Karpas-422 (cell line): ENCODE measurements at places on chromosomes 11 and 22. TPM values are rescaled to one million over a fixed set of nuclear protein-coding genes. Genes with fewer than 3 reads are reported as not detected.

Gene PUS3
- total RNA-seq, result 3.1 and 9.8 TPM in 2 replicates

Gene MAP6
- 3.0 and 4.9 TPM in 2 replicates for total RNA-seq

Gene PRR33
- not detected in 2 replicates for total RNA-seq

Gene PRODH
- total RNA-seq, result not detected in 2 replicates

Gene RAB39A
- total RNA-seq, result 36.2 and 52.7 TPM in 2 replicates

Gene SCGB1D2
- not detected in 2 replicates for total RNA-seq

Gene MMP8
- total RNA-seq, result not detected in 2 replicates

Gene SMIM35
- 0.04 TPM in 1 of 2 replicates, not detected in the other for total RNA-seq

Gene NNMT
- not detected in 2 replicates for total RNA-seq

Gene SCARF2
- total RNA-seq, result 0.67 and 2.2 TPM in 2 replicates

- H3K36me3 ChIP-seq, result peaks cover 10% of the 10 kb centered on the region; the same call in 1 of the 2 replicates
- H3K4me3 ChIP-seq, result no peak overlapping the region
- H3K27ac ChIP-seq, result no peak overlapping the region
- peak; percentile 58 for DNase-seq
- H3K4me1 ChIP-seq, result no peaks in the 10 kb centered on the region
These were observed 3.0 kb upstream of the MYBPC3 start for GRCh38 chr11:47355283-47356128.

DNA sequence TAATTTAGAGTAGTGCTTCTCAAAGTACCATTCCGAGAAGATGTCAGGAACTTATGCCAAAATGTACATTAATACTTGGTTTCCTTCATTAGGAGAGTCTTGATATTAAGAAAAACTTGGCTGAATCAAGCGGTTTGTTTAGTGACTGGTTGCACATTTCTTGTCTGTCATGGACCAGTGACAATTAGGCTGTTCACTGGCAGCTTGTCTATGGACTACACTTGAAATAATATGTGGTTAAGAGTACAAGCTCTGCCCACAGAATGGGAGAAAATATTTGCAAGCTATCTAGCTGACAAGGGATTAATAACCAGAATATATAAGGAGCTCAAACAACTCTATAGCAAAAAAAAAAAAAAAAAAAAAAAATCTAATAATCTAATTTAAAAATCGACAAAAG is 24.6 kb downstream of the COA4 start:
- no peak overlapping the region for H3K4me3 ChIP-seq
- H3K36me3 ChIP-seq, result no peaks in the 10 kb centered on the region
- no peak overlapping the region for H3K27ac ChIP-seq
- no peaks in the 10 kb centered on the region for H3K27me3 ChIP-seq
- DNase-seq, result no peak
- H3K4me1 ChIP-seq, result peaks cover 20% of the 10 kb centered on the region

- no peaks in the 10 kb centered on the region; the same call in 1 of the 2 replicates for H3K4me1 ChIP-seq
- no peaks in the 10 kb centered on the region for H3K36me3 ChIP-seq
- no peak overlapping the region for H3K27ac ChIP-seq
- H3K4me3 ChIP-seq, result no peak overlapping the region
- no peaks in the 10 kb centered on the region for H3K27me3 ChIP-seq
- no peak for DNase-seq
These were observed 8.1 kb downstream of the SHANK2 start for GRCh38 chr11:71244116-71244810.

GRCh38 chr11:78256962-78257361 is 68.2 kb downstream of the USP35 start:
- no peak overlapping the region for H3K27ac ChIP-seq
- no peak for DNase-seq
- no peaks in the 10 kb centered on the region for H3K36me3 ChIP-seq

DNA sequence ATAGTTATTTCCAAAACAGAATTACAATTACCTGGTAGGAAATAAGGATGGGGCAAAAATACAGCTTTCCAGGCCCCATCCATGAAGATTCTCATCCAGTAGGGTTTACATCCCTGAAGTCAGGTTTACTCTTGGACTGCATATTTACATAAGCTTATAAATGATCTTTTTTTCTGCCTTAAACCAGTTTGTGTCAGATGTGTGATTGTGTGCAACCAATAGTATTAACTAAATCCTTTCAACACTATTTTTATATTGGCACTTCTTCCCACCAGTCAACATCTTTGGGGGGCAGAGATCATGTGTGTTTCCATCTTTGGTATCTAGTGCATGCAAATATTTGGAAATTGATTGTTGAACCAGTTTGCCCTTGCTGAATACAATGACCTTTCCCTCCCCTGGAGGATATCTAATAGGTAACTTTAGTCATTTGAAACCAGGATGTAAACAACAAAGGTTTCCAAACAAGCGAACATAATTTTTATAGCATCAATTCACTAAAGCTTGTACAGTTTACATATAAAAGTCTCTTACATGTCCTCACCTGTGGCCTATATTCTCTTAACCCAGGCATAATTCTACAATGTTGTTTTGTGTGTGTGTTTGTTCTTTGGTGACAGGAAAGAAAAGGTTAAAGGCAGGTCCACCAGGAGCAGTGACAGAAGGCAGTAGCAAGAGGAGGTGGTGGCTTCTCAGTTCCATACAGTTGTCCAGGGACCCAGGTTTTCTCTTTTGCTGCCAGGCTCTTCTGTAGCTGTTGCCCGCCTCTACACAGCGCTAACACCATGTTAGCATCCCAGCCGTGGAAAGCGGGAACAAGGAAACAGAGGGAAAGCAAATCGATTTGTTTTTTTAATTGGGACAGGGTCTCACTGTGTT is 1.7 kb upstream of the ME3 start:
- H3K27me3 ChIP-seq, result no peaks in the 10 kb centered on the region
- H3K36me3 ChIP-seq, result no peaks in the 10 kb centered on the region
- no peak overlapping the region for H3K4me3 ChIP-seq
- H3K4me1 ChIP-seq, result peaks cover 12% of the 10 kb centered on the region
- no peak for DNase-seq

DNA sequence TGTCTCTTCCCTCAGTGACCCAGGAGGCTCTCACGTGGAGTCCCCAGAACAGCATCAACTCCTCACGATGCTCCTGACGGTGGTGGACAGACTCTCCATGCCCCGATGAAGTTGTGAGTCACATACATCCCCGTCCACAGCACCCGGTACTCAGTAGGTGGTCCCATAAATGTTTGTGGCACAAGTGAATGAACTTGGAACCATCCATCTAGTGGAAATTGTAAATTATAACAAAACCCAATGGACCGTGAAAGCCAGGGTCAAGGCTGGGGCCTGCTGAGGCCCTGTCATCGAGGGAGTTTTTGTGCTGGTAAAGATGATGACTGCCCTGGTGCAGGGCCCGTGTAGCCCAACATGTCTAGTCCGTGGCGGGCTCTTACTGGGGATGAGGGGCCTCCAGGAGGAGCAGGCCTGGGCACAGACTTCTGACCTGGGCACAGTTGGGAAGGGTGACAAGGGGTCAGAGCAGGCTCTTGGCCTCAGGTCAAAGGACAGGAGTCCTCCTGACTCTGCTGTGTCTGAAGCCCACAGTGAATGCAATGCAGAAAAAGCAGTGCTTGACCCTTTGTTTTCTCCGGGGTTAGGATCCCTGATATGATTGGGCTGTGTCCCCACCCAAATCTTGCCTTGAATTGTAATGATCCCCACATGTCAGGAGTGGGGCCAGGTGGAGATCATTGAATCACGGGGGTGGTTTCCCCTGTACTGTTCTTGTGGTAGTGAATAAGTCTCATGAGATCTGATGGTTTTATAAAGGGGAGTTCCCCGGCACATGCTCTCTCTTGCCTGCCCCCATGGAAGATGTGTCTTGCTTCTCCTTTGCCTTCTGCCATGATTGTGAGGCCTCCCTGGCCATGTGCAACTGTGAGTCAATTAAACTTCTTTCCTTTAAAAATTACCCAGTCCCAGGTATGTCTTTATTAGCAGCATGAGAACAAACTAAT is 20.0 kb upstream of the SMIM38 start:
- H3K27ac ChIP-seq, result no peak overlapping the region
- H3K4me3 ChIP-seq, result no peak overlapping the region
- H3K4me1 ChIP-seq, result no peaks in the 10 kb centered on the region
- H3K27me3 ChIP-seq, result no peaks in the 10 kb centered on the region
- no peaks in the 10 kb centered on the region for H3K36me3 ChIP-seq
- DNase-seq, result no peak

DNA sequence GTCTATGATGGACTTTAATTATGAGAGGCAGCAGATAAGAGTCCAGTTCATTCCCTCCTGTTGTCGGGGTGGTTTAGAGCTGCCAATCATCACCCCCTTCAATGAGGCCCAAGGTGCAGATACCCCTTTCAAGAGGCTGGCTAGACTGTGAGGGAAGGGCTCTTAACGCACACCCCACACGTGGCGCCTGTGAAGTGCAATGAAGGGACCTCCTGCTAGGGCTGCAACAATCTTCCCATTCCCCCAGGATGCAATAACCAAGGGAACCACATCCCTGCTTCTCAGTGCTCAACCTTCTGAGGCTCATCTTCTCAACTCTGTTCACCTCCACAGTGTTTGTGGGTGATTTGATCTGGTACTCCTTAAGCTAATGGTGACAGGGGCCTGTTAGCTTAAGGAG is 19.0 kb downstream of the TENM4 start:
- H3K4me1 ChIP-seq, result no peaks in the 10 kb centered on the region
- H3K27ac ChIP-seq, result no peak overlapping the region
- no peak overlapping the region for H3K4me3 ChIP-seq
- DNase-seq, result no peak
- no peaks in the 10 kb centered on the region for H3K36me3 ChIP-seq

- H3K4me1 ChIP-seq, result no peaks in the 10 kb centered on the region
- no peaks in the 10 kb centered on the region for H3K36me3 ChIP-seq
- H3K4me3 ChIP-seq, result no peak overlapping the region
- no peaks in the 10 kb centered on the region for H3K27me3 ChIP-seq
- DNase-seq, result no peak
- no peak overlapping the region for H3K27ac ChIP-seq
These were observed 413.5 kb downstream of the NELL1 start for GRCh38 chr11:21082853-21083252.

DNA sequence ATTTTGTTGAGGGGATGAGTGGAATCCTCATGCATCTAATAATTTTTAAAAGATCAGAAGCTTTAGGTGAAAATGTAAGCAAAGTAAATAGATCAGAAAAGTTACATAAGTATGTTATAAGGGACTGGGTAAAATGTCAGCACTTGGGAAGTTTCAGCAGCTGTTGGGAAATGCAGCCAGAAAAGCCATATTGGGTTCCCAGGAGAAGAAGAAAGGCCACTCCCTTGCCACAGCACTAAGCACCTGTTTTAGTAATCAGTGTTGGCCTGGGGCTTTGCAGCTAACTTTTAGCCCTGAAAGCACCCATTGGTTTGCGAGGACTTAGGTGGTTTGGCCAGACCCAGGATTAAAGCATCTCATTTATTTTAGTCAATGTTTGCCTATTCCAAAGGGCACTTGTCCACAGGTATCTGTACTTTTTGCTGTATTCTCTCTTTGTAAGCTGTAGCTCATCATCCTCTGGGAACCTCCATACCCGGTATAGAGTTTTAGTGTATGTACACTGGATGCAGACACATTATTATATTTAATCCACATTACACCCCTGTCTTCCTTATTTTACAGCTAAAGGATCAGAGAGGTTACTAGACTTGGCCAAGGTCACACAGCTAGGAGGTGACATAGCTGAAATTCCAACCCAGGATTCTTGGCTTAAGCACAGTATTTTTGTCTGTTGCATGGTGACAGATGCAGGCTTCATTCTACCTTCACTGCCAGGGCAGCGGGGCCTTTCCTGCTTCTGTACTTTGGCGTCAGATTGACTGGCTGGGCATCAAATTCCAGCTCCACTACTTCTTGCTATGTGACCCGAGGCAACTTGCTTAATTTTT is 127.7 kb upstream of the SESN3 start:
- H3K36me3 ChIP-seq, result no peaks in the 10 kb centered on the region
- no peak for DNase-seq
- no peak overlapping the region for H3K4me3 ChIP-seq
- no peaks in the 10 kb centered on the region; the same call in 1 of the 2 replicates for H3K27me3 ChIP-seq
- H3K4me1 ChIP-seq, result peaks cover under 1% of the 10 kb centered on the region; the same call in 1 of the 2 replicates
- no peak overlapping the region for H3K27ac ChIP-seq

DNA sequence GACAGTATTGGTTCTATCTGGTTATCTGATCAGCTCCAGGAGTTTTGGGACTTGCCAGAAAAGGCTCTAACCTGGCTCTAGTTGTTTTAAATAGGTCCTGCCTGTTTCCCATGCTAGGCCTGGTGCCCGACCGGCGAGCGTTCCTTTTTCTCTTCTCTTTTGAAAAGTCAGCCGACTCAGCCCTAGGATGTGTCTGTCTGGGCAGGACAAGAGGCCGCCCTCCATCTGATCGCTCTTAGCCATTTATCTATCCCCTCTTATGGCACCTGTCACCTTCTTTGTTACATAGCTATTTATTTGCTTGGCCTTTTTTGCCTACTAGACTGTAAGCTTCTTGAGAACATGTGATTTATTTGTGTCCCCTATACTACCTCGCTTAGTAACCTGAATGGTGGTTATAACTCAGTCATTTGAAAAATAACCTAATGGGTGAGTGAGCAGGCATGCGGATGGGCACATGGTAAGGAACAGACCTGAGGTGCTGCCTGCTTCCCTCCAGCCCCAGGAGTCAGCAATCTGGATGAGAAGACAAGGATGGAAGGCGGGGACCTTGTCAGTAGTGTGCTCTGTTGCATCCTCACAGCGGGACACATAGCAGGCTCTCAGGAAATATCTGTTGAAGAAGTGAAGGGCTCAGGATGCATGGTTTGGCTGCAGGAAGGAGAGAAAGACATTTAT is 108.4 kb downstream of the ZBTB16 start:
- no peak overlapping the region for H3K4me3 ChIP-seq
- no peak for DNase-seq
- H3K27ac ChIP-seq, result no peak overlapping the region
- H3K4me1 ChIP-seq, result no peaks in the 10 kb centered on the region
- no peaks in the 10 kb centered on the region for H3K27me3 ChIP-seq

DNA sequence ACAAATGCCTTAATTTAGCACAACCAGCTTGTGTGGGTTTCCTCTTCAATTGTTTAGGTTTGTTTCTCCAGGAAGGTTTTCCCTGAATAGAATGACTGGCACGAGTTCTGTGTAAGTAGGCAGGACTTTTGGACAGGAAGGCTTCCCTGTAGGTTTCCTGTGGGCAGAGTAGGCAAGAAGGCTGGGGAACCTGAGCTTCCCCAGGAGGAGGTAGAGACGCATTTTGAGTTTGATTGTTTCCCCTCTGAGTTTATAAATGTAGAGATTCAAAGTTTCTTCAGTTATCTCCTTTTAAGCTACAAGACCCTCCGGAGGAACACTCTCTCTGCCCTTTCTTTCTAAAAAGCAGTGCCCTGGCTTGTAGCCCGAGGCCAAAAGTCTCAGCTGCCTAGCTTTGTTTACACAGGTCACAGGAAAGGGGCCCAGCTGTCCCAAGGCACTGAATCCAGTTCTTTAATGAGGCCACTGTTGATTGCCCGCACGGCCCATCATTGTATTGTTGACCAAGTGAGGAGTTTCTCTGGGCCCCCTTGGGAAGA is 66.6 kb upstream of the RDX start:
- no peak overlapping the region for H3K4me3 ChIP-seq
- H3K27me3 ChIP-seq, result no peaks in the 10 kb centered on the region

- H3K4me1 ChIP-seq, result peaks cover 9% of the 10 kb centered on the region
- no peak within 1 kb of the TSS for H3K4me3 ChIP-seq
- DNase-seq, result peak; percentile 67
- H3K36me3 ChIP-seq, result no peaks in the 10 kb centered on the region
- H3K27me3 ChIP-seq, result peaks cover 5% of the 10 kb centered on the region; the same call in 1 of the 2 replicates
These were observed at the start of gene POU2AF2 for GRCh38 chr11:111245425-111245824. POU2AF2 (plus strand) TSS chr11:111245725; CDS start chr11:111245854, 129 bp downstream.
